ENCODE measurements at places on chromosomes 5 and 9.

GRCh38 chr5:67363963-67364362 lies 167.4 kb upstream of the CD180 start:
- no peak for DNase-seq

- no peak for DNase-seq
Measured at GRCh38 chr5:73783828-73784227, 157.8 kb downstream of the ARHGEF28 start.

DNA sequence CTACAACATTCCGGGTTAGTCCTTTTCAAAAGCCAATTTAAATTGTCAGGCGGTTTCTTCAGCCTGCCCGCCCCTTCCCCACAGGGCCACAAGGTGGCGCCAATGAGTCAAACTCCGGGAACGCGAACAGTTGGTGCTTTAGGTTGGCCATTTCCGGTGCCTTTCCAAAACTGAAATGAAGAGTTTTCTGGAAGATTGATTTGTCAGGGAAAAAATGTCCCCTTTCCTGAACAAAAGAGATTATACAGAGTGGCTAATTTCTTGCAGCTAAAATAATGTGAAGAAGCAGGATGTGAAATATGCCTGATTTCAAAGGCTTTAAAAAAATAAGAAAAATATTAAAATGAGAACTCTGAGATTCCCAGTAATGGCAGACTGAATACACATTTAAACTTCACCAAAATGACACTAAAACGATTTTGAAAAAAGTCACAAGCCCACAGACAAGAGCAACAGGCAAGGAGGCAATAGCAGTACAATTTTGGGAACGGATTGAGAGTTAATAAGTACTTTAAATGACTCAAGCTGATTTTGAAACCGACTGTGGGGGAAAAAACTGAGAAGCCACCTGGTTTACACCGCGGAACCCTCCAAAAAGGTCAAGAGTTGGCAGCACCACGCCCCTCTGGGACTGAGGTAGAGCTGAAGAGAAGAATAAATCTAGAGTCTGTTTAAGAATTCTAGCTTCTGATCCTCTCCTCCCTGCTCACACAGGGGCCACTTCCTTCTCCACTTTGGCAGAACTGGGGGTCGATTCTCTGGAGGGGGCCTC lies 45.7 kb downstream of the SLC46A2 start:
- DNase-seq = peak; percentile 52

DNA sequence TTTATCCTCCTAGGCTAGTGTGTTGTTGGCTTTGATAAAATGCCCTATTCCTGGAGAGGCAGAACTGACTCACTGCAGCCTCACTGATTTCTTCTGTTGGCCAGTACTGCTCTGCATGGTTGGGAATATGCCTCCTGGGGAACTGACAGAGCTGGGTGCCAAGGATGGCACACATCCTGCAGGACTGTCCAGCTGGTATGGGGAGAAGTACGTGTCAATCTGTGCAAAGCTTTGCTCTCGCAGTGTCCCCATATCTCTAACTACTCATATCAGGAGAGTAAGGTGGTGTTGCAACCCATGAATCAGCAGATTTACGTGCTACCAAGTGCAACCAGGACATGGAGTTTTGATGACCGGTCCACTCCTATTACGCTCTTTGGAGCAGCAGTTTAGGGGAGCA lies 74.7 kb downstream of the TEK start:
- no peak for DNase-seq

GRCh38 chr5:119808474-119808873 lies 179.1 kb downstream of the FAM170A start:
- DNase-seq = no peak

- DNase-seq = no peak
Measured at GRCh38 chr5:3190433-3190832, 405.2 kb upstream of the IRX1 start.

DNA sequence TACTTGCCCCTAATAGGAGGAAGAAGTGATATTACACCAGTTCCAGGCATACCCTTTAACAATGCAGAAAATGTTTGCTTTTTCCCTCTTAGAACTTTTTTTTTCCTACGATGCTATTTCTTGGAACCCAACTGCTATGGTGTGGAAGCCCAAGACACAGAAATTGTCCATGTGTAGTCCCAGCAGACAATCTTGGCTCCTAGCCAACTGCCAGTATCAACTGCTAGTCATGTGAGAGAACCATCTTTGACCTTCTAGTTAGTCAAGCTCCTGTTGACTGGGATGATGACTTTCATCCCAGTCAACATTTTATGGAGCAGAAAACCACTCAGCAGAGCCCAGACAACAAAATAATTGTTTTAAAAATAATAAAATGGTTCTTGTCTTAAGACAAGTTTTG lies 532.4 kb downstream of the TLR4 start:
- no peak for DNase-seq

GRCh38 chr9:93071464-93071863 lies 13.0 kb downstream of the SUSD3 start:
- no peak for DNase-seq

- DNase-seq = no peak
Measured at GRCh38 chr5:159178978-159179377, 30.4 kb downstream of the RNF145 start.

DNA sequence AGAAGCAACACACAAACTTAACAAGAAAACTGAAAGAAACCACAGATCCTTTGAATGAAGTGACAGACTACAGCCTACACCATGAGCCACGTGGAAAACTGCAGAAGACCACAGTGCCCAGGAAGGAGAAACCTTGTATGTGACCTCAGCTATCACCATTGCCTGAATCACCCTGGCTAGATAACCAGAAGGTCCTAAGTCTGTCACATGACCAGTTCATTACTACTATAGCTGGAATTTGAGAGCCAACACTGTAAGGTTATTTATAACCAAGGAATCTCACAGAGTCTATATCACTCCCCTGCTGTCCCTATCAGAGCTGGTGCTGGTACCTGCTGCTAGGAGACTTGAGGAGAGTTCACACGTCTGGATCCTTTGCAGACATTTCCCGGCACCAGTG lies 90.3 kb upstream of the FBXL17 start:
- no peak for DNase-seq

DNA sequence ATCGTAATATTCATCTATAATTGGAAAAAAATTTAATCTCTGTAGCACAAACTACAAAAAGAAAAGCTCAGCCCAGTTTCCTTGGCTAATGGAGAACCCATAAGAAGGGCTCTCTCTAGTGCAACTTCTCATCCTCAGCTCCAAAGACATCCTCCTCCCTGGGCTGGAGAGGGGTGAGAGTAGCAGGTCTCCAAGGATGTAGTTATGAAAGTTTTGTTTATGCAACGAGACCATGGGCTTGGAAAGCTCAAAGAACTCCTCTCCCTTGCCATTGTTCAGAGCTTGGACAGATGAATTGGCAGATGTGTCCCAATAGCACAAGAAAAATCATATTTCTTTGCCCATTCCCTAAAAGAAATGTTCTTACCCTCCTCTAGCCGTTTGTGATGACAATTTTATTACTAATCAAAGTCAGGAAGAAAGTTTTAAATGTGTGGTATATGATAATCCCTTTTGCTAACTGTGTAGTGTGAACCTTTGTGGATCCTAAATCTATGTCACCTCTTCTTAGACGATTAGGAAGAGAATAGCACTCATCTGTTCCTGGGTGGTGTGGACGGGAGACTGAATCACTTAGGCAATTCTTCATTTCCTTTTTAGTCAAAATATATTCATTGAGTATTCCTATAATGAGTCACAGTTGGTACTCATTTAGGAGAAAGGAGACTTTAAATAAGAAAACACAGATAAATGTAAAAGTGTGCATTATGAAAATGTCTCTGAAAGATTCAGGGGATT lies 52.2 kb downstream of the GARNL3 start:
- DNase-seq = no peak

DNA sequence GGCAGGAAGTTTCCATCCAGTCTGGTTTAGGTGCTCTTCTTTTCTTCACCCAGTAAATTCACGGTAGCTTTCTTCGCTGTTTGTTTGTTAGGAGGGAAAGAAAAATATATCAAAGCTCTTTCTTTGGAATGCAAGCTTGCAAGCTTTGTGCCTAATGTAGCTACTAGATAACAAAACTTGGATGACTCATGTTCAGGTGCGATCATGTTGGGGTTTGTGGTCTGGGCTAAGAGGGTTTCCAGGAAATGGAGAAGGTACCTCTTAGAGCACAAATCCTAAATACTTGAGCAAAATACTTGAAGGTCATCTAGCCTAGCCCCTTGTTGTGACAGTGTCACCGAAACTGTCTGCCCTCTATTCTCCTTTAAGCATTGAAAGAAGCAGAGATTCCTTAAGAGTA lies 17.7 kb downstream of the SRP19 start:
- DNase-seq = peak; percentile 26

GRCh38 chr9:90600029-90600428 lies 42.6 kb downstream of the DIRAS2 start:
- no peak for DNase-seq

GRCh38 chr5:52740007-52740406 lies 47.7 kb upstream of the ITGA1 start:
- no peak for DNase-seq

DNA sequence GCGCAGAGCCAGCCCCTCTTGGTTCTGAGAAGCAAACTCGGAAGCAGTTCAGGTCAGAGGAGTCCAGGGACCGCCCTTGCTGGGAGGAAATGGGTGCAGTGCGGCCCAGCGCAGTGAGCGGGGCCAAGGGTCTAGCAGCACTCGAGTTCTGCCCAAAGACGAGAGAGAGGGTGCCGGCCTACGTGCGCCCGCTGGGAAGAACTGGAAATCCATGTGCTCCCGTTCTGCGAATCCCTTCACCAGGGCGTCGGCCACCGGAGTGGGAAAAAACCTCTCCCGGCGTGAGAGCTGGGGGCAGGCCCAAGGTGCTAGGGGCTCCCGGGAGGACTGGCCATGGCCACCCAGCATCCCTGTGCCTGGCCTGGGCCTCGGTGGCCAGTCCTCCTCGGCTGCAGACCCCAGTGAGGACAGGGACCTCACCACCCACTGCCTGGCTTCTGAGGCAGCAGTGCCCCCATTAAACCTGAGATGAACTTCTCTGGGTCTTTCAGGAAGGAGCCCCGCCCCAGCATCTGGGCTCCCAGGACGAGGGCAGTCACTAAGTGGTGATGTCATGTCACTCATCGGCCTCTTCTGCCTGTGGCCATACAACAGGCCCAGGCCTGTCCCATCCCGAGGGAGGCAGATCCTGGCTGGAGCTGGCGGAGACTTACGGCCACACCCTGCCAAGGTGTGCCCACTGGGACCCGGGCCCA lies 10.6 kb downstream of the TMEM250 start:
- DNase-seq = no peak

- DNase-seq = no peak
Measured at GRCh38 chr5:181163487-181164075, 16.2 kb downstream of the OR2V2 start.

DNA sequence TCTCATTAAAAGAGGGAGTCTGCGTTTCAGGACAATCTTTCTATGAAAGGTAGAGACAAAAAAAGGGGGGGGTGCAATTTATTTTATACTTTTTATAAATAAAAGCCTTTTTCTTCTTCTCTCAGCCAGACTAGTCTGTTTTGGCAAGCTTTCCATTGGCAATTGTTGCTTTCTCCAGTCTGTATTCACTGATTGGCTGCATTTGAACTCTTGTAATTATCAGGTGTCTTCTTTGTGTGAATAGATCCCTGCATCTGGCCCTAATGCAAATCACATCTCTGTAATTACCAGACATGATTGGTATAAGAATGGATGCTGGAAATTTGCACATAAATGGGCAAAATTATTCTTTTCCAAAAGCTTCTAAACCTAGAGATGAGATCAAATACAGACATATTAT lies 7.6 kb upstream of the EQTN start:
- DNase-seq = no peak

DNA sequence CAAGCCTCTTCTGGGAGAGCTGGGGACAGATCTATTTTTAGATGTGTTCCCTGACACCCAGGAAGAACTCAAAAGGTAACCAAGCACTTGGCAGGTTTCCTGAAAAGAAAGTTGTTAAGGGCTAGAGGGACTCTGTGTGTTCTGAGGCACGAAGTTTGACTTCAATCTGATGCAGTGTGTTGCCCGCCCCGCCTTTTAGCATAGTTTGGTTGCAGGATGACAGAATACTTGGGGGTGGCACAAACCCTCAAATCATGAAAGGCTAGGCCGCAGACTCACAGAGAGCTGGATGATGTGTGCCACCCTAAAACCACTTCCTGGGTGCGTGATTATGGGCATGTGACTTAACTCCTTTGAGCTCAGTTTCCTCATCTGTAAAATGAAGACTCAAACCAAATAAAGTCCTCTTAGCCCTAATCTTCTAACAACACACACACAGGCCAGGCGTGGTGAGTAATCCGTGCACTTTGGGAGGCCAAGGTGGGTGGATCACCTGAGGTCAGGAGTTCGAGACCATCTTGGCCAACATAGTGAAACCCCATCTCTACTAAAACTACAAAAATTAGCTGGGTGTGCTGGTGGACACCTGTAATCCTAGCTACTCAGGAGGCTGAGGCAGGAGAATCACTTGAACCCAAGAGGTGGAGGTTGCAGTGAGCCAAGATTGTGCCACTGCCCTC lies 12.8 kb upstream of the NDFIP1 start:
- DNase-seq = peak; percentile 77

GRCh38 chr9:113997610-113998009 lies 80.5 kb downstream of the AMBP start:
- no peak for DNase-seq

DNA sequence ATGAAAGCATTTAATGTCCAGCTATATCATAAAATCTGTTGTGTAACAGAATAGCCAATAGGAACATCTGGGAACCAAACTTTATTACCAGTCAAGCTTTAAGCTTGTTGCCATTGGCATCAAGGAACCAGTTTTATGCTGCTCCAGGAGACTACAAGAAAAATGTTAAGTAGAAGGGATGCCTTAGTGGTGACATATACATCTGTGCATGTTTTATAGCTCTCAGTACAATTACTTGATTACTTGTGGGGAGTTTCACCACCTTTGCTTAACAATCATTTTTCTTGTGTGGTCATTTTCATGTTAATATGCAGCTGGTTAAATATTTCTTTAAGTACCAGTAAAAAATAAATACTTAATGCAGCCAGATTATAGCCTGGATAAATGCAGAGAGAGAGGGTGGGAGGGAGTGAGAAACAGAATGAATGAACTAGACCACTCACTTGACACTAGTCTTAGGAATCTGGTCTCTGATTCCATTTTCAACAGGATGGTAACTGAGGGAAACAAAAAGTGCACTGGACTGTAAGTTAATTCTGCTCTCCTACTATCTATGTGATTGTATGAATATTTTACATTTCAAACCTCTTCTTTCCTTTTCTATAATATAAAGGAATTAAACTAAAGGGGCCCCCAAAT lies 35.7 kb upstream of the LURAP1L start:
- DNase-seq = no peak

- no peak for DNase-seq
Measured at GRCh38 chr5:179192185-179192890, 132.2 kb downstream of the ZNF354C start.

- DNase-seq = no peak
Measured at GRCh38 chr5:129077433-129078075, 17.0 kb upstream of the ISOC1 start.
